Psoas muscle (tissue), 8 donors: ENCODE measurements at places on chromosomes 2 and 18. TPM values are rescaled to one million over a fixed set of nuclear protein-coding genes. Genes with fewer than 3 reads are reported as not detected.

DNA sequence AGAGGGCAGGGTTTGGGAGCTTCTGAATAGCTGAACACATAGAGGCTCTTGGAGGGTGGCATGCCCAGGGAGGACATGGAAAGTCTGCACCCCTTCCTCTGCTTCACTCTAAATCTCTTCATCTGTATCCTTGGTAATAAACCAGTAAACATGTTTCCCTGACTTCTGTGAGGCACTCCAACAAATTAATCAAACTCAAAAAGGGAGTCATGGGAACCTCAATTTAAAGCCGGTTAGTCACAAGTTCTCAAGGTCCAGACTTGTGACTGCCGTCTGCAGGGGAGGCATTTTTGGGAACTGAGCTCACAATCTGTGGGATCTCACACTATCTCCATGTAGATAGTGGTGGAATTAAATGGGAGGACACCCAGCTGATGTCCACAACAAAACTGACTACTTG lies 33.1 kb upstream of the STON1 start:
- DNase-seq, result no peak

GRCh38 chr2:130836501-130837174 lies at the start of gene ARHGEF4:
TSS of gene ARHGEF4 (plus strand) at chr2:130836914. CDS start at chr2:130836954, 40 bp downstream.
- peak; percentile 42 for DNase-seq

DNA sequence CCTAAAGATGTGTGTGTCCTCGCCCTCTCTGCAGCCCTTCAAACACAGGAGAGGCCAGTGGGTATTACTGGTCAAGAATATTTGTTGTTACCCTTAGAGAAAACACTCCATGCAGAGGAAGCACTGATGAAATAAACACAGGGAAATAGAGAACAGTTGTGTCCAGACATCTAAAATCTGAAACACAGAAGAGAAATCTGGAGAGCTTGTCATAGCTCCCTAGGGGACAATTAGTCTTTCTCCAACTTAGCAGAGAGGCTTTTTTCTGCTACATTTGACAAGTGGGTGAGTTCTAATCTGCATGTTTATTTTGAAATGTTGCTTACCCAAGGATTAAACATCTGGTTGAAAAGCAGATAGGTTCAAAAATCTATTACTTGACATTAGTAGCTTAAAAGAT lies 190.1 kb downstream of the CTNNA2 start:
- DNase-seq, result no peak

- DNase-seq, result no peak
Observed at GRCh38 chr18:67590571-67591141, 74.1 kb upstream of the DSEL start.

DNA sequence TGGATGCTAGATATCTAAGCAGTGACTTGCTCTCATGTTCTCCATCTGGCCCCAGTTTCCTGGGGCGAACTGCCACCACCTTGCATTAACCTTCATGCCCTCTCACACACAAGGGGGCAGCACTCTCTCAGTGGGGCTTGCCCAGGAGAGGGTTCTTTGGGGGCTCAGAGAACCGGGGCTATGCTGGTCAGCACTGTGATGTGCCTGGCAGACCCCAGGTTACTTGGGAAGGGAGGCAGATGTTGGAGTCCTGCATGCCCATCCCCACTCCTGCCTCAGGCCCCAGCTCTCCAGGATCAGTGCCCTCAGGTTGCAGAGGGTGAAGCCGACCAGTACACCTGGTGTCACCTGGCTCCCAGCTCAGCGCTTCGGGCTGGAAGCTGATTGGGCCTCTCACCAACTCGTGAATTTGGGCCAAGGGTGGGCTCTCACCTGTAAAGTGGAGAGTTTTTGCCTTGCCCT lies 396.2 kb upstream of the HS6ST1 start:
- DNase-seq, result no peak

- no peak for DNase-seq
Observed at GRCh38 chr2:8307606-8308180, 374.2 kb upstream of the ID2 start.

DNA sequence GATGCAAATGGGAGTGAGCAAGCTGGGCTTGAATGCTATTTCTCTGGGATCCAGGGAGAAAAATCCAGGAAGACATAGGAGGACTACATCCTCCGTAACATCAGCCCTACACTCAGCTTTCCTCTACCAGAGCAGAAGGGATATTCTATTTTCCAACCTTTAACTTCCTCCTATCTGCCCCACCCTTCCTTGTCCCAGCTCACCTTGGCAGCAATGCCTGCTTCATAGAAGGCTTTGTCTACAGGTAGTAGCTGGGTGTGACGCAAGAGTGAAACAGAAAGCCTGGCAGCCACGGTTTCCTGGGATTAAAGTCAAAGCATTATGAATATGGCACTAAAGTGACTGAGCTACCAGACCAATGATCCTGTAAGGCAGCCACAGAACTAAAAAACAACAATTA lies 3.9 kb downstream of the KRTCAP3 start:
- no peak for DNase-seq

DNA sequence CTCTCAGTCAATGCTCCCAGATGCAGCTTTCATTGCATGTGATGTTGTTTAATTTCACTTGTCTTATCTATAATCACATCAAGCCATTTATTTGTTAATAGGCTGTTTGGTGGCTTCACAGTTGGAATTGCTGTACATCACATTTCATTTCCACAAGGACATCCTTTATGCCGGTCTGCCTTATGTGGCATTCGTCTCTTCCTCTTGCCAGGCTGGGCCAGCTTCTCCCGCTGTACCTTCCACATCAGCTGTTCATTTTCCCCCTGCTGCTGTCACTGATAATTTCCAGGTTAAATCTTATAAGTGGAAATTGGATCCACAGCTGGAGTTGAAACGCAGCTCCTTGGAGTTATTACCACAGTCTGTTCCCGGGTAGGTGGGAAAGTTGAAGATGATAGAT lies 110.6 kb downstream of the DPP10 start:
- DNase-seq, result no peak

GRCh38 chr2:40786636-40787035 lies 334.7 kb upstream of the SLC8A1 start:
- DNase-seq, result no peak

DNA sequence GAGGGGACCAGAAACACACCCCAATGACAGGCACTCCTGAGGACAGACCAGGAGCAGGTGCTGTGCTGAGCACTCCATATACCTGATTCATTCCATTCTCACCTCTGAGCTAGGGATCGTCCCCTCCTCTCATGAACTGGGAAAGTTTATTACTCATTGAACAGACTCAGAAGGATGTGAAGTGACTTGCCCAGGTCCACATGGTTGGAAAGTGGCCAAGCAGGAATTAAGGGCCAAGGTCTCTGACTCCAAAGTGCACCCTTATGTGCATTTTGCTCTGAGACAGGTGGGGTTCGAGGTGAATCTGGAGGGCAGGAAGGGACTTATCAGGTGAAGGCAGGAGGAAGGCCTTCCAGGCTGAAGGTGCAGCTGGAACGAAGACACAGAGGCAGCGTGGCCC lies 25.1 kb upstream of the PLB1 start:
- no peak for DNase-seq

DNA sequence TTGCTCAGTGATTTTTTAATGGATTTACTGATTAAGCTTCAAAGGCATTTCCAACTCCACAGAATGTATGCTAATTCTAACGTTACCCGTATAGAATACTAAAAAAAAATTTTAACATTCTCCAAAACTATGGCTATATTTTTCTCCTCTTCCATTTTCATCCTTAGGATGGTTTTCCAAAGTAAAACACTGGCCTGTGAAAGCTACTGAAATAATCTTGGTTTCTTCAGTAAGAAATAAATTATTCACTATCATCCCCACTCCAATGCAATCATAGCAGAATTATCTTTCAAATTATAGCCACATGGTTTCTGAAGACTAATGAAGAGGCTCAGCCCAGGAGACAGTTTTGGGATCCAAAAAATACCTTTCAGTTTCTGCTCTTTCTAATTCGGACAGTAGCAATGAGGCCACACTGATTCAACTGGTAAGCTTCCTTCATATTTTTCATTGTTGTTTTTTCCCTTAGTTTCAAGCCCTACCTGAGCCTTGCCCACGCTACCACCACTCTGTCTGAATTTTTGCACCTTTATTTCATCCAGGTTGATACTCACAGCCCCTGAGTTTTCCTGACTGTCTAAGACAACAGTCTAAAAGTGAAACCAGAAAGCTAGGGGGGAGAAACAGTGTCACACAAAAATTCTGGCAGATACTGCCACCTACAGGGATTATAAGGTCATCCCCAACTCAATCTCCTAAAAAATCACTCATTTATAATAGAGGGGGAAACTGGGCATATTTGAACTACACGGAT lies 887.9 kb downstream of the NRXN1 start:
- DNase-seq, result no peak

GRCh38 chr2:165746501-165746900 lies 47.5 kb downstream of the GALNT3 start:
- DNase-seq, result no peak

DNA sequence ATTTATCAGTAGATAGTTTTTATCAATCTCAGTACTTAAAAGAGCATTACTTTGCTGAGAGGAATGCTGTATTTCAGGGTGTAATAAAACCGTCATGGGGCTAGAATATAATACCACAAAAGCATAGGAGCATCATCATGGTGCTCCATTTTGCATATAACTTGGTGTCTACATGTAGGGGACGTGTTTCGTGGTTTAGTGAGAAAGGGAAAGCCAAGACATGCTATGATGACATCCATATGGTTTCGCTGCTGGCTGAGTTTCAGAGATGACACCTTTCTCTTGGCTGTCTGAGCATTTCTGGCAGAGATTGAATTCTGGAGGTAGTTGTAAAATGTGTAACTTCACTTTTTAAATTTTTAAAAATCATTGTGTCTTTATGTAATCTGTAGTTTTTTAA lies 32.4 kb downstream of the WDR43 start:
- DNase-seq, result no peak

DNA sequence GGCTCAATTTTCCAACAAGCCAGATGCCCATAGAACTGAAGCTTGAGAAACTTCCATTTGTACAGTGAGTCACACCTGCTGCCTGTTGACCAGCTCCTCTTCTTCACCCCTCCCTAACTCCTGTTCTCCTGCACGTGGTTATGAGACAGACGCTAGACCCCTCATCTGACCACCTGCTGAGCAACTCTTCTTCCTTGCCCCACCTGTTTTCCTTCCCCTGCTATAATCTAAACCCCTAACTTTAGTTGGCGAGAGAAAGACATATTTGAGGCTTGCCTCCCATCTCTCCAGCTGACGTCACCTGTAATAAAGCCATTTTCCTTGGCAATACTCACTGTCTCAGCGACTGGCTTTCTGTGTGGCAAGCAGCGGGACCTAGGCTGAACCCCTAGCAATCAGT lies 22.3 kb upstream of the ITM2C start:
- no peak for DNase-seq

DNA sequence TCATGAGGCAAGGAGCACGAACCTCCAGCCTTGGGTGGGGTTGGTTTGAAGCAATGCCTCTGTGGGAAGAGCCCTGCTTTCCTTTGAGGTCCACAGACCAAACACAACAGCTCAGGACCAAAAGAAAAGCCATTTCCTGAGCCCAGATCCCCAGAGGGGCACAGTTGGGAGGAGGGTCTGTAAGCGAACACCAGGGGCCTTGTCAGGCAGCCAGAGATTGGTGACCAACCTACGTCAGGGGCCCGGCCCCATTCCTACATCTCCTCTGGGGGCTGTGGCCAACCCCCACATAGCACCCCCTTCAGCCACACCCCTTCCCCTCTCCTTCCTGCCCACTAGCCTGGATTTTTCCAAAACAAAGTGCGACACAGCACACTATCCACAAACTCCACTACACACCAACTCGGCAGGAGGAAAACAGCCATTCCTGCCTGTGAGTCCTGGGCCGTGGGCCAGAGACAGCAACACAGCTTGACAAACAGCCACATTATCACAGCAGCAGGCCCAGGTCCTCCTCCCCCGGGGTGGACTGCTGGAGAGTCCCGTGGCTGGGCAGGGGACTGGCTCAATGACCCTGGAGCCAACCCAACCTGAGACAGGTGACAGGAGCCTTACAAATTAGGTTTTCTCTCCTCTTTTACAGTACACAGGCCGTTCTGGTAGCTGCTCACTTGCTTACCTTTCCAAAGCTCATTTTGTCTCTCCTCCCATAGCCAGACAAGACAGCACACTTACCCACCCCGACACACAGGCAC lies 98.8 kb downstream of the TNS1 start:
- peak; percentile 87 for DNase-seq

- DNase-seq, result no peak
Observed at GRCh38 chr2:160651416-160652200, 158.0 kb upstream of the RBMS1 start.

DNA sequence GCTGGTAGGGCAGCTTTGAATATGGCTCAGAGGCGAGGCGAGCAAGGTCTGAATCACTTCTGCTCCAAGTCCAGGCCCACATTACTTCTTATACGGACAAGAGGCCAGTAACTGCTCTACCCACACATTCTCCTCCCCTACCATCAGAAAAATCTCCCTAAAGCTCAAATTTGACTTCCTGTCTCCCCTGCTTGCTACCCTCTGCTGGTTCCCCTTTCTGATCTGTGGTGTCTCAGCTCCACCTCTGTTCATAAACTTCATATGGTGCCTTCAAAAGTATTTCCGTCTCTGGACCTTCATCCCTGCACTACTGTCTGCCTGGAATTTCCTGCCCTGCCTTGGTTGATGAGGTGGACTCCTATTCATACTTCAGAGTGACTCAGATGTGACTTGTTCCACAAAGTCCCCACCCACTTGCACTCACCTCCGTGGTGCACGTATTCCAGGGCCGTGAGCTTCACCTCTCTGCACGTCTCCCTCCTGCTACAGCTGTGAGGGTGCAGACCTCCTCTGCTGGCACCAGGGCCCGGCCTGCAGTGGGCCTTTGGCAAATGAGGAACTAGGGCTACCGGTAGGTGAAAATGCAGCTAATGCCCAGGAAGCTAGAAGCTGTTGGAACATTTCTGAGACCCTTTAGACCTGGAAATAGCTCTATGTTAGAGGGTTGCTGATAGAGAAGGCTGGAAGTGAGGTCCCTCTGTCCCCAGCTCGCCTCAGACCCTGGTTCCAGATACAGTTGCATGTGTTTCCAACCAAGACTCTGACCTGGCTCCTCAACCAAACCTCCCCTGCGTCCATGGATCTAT lies 24.6 kb upstream of the KCMF1 start:
- DNase-seq, result no peak

DNA sequence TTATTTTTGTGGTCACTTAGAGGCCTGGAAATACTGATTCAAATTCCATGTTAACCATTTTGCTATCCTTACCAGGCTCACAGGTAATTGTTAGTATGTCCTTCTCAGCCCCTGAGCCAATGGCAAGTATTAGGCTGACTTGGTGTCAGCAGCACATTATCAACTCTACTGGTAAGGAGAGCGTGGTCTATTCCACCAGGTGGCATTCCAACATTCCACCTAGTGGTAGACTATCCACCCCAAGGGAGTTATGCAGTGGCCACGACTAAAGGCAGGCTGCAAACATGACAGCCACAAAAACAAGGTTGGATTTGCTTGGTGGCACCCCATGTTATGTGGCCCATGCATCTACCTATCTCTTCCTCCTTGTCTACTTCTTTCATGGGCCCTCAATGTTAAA lies 31.8 kb upstream of the GCC2 start:
- no peak for DNase-seq

CCDC68 gene
- total RNA-seq, result 1.0 TPM

TDRD15 gene
- not detected for total RNA-seq

CIB4 gene
- total RNA-seq, result not detected

CAPN14 gene
- total RNA-seq, result not detected

CDK5R2 gene
- total RNA-seq, result not detected

NAPG gene
- total RNA-seq, result 22.1 TPM

RNMT gene
- total RNA-seq, result 25.4 TPM
